ENCODE measurements at places on chromosomes 2 and 18.

- DNase-seq = no peak
Measured at GRCh38 chr2:234468503-234468902, 28.4 kb downstream of the ARL4C start.

DNA sequence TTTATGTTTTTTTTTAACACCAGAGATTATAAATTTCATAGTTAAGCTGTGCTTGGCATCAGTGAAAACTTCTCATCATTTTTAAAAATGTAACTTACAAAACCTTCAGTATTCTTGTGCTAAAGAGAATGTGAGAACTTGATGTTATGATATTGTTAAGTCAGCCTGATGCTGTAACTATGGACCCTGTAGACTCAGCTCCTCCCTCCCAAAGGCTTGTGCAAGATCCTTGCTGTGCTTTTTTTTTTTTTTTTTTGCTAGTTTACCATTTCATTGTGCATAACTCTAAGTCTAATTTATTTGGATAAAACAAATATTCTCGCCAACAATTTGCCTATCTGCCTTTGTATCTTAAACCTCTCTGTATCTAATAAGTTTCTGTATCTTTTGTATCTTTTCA, 12.9 kb upstream of the TFPI start:
- no peak for DNase-seq

DNA sequence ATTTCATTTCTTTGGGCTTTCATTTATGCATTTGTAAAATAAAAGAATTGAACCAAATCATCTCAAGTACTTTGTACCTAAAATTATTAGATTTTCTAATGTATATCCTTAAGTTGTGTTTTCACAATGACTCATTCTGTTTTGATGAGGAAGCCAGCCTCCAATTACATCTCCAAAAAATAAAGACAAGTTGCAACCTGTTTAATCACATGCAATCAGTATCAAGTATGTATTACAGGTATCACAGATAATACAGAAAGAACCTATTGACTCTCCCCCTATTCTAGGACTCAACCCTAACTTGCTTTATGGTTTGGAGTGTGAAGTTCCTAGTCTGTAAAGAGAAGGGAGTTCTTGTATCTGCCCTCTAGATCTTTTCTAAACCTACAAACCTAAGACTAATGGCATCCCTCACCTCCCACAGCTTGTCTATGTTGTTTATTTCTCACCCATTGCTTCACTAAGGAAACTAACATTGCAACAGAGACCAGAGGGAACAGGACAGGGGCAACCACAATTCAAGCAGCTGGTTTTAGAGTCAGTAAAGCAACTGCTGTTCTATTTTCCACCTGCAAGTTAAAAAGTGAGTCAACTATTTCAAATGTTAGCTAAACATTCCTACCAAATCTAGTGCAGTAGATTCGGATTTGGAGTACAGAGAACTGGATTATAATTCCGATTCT, 141.1 kb upstream of the ETAA1 start:
- no peak for DNase-seq

DNA sequence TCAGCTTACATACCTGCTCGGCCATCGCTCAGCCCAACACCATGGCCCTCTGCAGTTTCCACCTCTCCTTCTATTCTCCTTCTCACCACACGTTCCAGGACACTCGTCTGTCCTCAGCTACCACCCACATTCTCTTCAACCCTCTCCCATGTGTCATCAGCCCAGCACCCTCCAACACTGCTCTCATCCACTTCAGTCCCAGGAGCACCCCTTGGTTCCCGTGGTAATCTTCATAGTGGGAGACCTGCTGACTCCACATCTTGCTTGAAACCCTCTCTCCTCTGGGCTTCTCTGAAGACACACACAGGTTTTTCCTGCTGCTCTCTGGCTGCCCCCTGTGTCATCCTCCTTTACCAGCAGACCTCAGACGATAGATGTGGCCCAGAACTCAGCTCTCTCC, 228.7 kb downstream of the GBX2 start:
- DNase-seq = no peak

DNA sequence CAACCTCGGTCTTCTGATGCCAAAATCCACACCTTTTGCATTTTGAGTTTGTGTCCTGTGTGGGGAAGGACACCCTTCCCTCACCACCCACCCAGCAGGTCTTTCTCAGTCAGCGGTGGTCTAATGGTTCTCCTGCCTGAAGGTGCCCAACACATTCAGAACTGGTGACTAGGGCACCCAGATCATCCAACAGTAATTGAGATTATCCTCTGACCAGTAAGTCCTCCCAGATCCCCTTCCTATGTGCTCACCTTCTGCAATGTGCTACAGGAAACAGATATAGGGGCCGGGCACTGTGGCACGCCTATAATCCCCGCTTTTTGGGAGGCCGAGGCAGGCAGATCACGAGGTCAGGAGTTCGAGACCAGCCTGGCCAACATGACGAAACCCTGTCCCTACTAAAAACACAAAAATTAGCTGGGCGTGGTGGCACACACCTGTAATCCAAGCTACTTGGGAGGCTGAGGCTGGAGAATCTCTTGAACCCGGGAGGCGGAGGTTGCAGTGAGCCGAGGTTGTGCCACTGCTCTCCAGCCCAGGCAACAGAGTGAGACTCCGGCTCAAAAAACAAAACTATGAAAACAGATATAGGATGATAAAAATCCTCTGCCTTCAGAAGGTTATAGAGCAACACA, 56.2 kb downstream of the REEP1 start:
- DNase-seq = no peak

GRCh38 chr2:199679883-199680282, 171.1 kb downstream of the FTCDNL1 start:
- DNase-seq = no peak

DNA sequence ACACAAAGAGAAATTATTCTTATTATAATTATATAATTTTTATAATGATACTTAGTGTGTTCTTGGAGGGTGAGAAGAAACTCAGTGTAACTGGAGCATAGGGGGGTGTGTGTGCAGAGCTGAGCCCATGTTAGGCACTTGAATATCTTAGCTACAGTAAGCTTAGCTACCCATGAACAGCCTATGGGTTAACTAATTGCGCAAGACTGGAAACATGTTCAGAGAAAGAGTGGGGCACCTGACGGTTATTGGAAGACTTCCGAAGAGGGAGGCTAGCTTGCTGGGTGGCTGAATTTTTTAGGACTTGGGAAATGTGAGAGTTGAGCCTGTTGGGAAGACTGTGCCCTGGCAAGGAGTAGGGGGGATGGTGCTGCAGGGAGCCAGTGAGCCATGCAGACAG, 229.2 kb downstream of the SLC4A3 start:
- no peak for DNase-seq

GRCh38 chr18:9380101-9380500, 45.5 kb downstream of the TWSG1 start:
- DNase-seq = no peak

DNA sequence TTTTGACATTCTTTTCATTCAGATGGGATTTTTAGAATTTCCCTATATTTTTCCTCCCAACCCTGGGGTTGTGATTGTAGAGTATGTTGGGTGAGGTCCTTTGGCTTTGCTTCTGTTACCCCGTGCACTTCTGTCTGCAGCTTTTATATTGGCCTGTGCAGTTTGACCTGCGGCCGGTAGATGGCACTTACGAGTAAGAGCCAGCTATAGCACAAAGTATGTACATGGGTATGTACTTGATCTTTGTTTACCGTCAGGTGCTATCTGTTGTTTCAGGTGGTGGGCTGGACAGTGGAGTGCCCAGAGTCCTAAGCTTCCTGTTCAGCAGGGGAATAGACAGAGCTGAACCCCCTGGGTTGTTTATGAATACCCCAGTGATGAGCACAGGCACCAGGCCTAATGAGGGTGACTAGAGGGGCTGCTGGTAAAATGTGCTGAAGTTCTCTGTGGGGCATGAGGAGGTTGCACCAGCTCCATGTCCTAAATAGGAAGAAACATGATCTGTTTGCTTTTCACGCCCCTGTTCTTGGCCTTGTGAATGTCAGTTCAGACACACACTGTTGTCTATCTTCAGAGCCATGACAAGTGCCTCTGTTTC, 58.9 kb upstream of the THUMPD2 start:
- DNase-seq = no peak

- DNase-seq = no peak
Measured at GRCh38 chr18:23538001-23538400, 34.7 kb downstream of the RMC1 start.
